IPS-NIHi11 (cell line): ENCODE measurements at places on chromosomes 11 and 22.

- DNase-seq = no peak
These were observed 82.9 kb upstream of the PPARA start for GRCh38 chr22:46067159-46068111.

DNA sequence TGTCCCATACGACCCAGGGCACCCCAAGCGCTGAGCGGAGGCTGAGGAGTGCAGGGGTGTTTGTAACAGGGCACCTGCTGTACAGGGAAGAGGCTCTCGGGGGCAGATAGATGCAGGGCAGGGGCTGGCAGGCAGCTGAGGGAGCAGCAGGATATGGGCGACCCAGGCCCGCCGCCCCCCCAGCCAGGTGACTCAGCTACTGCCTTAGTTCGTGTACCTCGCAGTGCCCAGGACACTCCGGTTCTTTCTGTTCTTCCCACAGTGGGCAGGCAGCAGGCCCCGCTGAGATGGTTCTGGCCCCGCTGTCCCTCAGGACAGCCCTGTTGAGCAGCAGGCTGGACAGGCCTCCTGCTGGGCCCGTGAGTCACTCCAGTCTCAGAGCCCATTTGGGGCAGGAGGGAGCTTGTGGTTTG is 16.2 kb downstream of the PHLDA2 start:
- no peak for DNase-seq

GRCh38 chr22:24463071-24463760 is 31.9 kb upstream of the UPB1 start:
- no peak for DNase-seq

GRCh38 chr22:34849965-34850364 is 216.0 kb upstream of the ISX start:
- no peak for DNase-seq

GRCh38 chr11:111602865-111603610 is 789 bp downstream of the SIK2 start:
- peak; percentile 41 for DNase-seq

DNA sequence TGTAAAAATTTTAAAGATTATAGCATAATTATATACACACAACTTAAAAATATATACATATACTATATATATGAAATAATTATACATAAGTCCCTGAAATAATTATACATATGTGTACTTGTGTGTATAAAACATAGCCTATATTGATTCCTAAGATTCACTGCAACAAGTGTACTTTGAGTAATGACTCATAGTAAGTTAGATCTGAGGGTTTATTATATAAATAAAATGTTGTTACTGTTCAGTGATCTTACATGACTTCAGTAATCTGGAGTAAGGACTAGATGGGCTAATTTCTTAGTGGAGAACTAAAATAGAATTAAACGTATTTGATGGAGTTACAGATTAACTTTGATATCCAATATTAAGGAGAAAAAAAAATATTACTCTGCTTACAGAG is 350.5 kb downstream of the CNTN5 start:
- no peak for DNase-seq

- no peak for DNase-seq
These were observed 32.4 kb downstream of the POU2F3 start for GRCh38 chr11:120272303-120272702.

GRCh38 chr22:44405661-44406060 is 92.4 kb downstream of the RTL6 start:
- no peak for DNase-seq

GRCh38 chr22:33326540-33327295 is 268.5 kb upstream of the SYN3 start:
- DNase-seq = no peak
